ENCODE measurements at places on chromosomes 1 and 21.

DNA sequence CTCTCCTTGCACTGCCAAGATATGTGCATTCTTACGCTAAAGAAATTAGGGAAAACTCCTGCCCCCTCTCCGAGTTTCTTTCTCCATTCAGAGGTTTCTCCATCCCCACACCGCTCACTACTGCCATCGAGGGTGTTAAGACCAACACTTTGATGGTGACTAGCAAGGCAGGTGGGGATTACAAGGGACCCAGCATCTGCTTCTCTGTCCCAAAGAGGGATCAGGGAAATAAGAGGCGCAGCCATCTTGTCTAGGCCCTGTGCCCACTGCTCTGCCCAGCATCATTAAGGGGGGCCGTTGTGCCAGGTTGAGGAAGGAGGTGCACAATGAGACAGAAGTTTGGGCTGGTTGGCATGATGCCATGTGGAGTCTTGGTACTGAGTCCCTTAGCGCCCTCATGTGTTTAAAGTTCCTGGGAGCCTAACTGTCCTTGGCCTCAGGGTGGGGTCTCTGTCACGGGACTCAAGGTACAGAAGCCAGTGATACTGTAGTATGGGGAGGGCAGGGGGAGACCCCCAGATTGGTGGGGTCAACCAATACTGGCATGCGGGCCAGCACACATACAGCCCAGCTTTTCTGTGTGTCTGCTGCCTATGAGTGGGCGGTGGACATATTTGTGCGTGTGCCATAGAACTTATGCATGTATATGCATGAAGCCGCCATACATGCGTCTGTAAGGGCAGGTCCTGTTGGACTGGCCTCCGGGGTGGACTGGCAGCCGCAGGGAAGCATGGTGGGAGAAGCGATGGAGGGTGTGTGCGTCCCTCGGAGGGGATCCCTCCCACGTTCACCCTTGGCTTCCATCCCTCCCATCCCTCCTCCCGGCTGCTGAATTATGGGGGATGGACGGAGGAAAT is 5.5 kb downstream of the EFNA3 start:
- no peak for DNase-seq

GRCh38 chr1:240611619-240612480 is at the start of gene GREM2:
Gene GREM2, minus strand, starts transcription at chr1:240612155. Its CDS starts 118,680 bp downstream, at chr1:240493475.
- peak; percentile 54 for DNase-seq

- no peak for DNase-seq
Observed at GRCh38 chr1:235421751-235422150, 54.5 kb downstream of the TBCE start.

DNA sequence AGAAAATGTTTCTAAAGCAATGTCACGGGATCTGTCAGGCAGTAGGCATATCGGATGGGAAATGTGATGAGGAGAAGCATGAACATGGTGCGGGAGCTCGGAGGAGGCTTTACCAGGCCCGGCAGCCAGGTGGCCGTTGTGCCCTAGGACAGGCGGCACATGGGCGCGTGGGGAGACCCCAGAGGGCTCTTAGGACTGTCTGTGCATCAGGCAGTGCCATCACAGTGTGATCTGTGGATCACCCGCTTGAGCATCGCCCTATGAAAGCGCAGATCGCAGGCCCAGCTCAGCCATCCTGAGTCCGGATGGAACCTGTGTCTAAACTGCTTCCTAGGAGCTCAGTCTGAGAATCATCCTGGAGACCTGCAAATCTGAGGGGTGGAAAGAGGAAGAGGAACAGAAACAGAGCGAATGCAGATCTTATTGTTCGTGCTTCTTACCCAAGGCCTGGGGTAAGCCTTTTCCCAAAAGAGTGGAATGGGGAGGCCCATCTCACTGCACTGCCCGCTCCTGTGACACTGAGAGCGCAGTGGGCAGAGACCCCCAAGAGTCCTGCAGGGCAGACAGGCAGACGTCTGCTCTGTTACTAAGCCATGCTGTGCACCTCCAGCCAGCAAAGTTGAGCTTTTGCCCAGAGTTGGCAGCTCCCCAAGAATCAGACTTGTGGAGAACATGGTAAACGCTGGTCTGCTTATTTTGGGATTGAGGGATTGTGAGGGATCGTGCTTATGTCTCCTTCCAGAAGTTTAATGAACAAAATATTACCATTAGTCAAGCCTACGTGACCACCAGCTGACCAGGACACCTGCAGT is 251.0 kb downstream of the RHOU start:
- no peak for DNase-seq

GRCh38 chr1:204446413-204447111 is 34.9 kb upstream of the PPP1R15B start:
- peak; percentile 88 for DNase-seq

DNA sequence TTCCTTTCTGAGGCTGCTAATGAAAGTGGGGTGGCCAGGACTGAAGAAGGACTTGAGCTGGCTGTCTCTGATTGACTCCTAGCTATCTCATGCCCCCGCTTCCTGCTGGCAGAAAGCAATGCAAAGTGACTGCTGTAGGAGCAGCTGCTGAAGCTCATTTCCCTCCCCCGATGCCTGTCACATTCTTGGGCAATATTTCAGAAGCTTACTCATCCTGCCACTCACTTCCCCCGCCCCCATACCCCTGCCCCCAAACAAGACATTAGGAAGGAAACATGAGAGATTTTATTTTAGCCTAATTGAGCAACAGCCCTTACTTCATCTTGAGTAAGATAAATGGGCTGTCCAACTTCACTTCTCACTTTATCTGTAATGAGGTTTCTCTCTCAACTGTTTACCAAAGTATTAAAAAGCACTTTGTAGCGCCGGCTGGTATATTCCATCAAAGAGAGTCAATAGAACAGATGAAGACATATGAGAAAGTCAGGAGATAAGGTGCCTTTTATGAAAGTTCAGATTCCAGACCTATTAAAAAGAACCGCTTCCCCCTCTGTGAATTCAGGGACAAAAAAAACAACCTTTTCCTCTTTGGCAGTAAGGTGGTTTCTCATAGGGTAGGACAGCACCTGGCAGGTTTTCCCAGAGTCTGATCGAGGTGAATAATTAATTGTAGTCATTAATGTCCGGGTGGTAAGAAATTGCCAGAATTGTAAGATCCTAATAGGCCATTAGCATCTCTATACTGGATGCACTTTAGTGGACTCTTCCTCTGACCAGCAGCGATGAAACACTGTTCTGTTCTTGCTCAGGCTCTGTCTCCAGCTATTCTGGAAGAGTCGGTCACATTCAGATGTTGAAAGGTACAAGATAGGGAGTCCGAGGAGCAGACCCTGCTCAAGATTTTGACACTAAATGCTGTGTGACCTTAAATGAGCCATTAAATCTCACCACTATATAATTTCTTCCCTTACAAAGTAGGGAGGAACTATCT is 70.2 kb downstream of the SH3GLB1 start:
- DNase-seq, result peak; percentile 56

DNA sequence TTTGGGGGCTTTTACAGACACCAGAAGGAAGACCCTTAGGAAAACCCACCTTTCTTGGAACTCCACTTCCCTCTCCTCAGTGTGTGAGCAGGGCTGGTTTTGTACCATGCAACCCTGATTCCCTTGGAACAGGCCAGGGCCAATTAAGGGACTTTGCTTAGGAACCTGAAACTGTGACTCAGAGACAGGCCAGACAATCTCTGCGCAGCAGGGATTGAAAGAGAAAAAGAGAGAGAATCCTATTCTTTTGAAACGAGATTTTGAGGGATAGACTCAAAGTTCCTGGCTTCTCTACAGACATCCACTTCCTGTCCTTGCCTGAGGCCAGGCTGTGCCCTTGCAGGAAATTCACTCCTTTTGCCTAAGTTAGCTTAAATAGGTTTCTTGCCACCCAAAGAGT is 23.1 kb upstream of the C1orf198 start:
- DNase-seq, result peak; percentile 34

DNA sequence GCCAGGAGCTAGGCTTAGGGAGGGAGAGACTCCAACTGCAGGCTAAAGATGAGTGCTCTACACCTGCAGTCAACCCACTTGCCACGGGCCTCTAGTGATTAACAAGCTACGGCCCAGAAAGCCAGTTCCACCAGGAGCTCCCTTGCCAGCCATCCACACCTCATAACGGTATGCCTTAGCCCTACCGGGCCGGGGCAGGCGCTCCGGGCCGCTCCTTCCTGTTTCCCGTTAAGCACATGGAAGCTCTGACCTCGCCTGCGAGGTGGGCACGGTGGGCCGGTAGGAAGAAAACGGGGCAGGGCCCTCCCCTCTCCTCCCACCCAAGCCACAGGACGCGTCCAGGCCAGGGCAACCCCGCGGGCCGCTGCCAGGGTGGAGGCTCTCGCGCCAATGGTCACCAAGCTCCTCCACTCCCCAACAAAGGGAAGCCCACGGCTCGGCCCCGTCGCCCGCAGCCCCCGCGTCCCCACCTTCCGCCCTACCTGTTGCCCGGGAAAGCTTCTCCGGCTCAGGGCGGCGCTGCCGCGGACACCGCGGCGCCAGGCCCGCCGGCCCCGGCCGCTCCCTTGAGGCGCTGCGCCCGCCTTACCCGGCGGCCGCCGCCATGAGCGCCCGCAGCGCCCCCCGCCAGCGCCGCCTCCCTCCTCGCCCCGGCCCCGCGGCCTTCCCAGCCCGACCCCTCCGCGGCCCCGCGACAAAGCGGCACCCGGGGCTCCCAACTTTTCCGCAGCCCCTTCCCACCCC is 627 bp downstream of the CERS2 start:
- DNase-seq, result peak; percentile 60

GRCh38 chr1:169835647-169836046 is 40.9 kb upstream of the METTL18 start:
- DNase-seq, result no peak

GRCh38 chr21:42863504-42863870 is 15.9 kb downstream of the WDR4 start:
- no peak for DNase-seq

DNA sequence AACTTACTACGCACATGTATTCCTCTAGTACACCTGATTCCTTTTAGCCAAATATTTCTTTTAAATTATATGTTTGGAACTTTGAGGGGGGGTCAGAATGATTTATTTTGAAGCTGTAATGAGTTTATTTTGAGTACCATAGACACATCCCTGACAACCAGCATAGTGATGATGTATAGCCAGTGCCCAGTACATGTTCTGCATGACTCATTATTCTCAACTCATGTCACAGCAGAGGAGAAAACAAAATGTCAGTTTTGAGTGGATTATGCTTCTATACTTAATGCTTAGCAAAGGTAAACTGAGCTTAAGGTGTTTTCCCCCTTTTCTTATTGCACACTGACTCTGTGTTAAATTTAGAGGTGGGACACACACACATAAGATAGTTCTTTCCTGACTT is 22.4 kb upstream of the LEPR start:
- DNase-seq, result no peak

DNA sequence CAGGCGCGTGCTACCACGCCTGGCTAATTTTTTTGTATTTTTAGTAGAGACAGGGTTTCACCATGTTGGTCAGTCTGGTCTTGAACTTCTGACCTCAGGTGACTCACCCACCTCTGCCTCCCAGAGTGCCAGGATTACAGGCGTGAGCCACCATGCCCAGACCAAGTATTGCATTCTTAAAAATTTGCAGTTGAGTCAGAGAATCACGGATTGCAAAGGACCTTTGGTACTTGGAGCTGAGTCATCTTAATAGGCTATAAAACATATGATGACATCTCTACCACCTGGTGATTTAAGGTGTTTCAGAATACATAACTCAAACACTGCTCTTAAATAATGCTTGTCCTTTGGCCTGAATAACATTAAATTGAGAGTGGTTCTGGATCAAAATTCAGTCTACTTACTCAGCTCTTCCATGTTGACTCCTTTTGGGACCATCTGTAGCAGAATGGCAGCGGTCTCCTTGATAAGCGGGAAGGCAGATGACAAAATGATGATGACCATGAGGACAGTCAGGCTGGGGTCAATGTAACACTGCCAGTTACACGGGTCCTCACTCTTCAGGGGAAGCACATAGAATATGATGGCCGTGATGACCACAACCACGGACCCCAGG is 10.4 kb downstream of the SLC30A10 start:
- DNase-seq, result no peak

- peak; percentile 74 for DNase-seq
Observed at GRCh38 chr1:6419397-6419803, 319 bp downstream of the HES2 start.

DNA sequence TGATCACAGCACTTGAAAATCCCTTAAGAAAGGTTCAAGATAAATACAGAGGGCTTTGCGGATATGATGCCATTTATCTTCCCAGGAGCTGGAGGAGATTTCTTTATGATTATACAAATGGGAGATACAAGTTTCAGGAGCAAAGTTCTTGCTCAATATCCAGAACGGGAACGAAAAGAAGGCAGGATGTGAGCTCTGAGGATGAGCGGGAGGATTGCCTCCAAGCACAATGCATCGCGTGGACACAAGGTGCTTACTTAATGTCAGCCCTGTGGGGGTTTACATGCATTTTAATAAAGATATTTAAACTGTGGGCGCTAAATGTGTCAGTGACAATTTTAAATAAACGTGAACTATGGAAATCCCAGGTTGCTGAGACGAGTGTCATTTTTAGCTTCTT is 59.0 kb downstream of the SYT6 start:
- no peak for DNase-seq

GRCh38 chr1:85289207-85289847 is 12.9 kb upstream of the BCL10 start:
- no peak for DNase-seq

GRCh38 chr1:245380790-245381535 is 226.2 kb downstream of the KIF26B start:
- DNase-seq, result peak; percentile 55

DNA sequence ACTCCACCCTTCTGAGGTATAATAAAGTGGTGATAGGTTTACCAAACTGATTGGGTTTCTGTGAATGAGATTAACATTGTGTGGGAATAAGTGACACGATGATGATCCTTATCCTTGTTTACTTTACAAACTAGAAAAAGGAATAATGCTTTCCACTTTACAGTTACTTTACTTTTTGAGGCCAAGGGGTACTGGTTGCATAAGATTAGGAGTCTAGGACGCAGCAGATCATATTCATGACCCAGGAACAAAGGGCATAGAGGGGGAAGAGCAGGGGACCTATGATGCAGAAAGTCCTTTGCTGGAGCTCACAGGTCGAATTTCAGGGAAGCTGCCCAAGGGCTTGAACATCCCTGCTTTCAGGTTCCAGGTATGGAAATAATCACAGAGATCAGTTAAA is 20.4 kb downstream of the FGGY start:
- no peak for DNase-seq

- DNase-seq, result peak; percentile 8
Observed at GRCh38 chr1:220527279-220527907, 543 bp upstream of the MARK1 start.

DNA sequence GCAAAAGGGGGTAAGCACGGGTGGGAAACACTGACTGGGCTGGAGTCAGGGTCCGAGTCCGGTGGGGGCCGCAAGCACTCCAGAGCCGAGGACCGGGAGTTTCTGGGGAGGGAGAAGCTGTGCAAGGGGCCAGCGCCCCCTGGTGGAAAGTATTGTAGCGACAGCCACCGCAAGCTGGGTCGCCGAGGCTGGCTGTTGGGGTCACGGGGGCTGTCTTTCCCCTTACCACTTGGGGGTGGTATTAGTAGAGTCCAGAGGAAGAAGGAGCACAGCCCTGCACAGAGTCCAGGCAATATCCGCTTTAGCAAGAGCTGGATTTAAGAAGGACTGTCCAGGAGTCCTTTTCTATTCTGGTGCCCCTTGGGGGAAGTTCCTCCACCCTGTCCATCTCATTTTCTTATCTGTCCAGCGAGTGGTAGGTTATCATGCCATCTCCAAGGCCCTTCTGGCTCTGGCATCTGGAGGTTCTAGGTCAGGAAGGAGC is 17.9 kb upstream of the ETV3 start:
- DNase-seq, result peak; percentile 79

GRCh38 chr1:147341246-147341645 is 98.8 kb downstream of the CHD1L start:
- no peak for DNase-seq

GRCh38 chr1:125086611-125087010 is 3901.8 kb downstream of the SRGAP2C start:
- DNase-seq, result no peak

Measured in iPS-NIHi11 (cell line).